BE2C (cell line): ENCODE measurements at places on chromosomes 1 and 21.
A peak's percentile ranks its signal among the peaks of the same experiment; 100 is the strongest.

DNA sequence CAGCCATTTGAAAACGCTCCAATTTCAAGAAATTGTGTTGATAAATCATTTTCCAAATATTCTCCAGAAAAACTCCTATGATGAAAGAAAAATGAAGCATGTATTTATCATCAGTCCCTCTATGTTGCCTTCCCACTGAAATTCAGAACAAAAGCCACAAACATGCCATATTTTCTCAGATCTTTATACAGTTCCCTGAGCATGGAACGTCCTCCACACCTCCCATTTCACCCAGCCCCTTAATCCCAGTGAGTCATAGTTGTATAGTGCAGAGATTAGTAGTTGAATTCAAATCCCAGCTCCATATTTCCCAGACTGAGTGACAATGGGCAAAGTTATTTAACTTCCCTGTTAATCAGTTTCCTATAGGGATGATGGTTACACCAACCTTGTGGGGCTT lies 20.6 kb upstream of the NPL start:
- no peak for DNase-seq

GRCh38 chr1:73065339-73066041 lies 783.2 kb upstream of the NEGR1 start:
- peak; percentile 7 for DNase-seq

DNA sequence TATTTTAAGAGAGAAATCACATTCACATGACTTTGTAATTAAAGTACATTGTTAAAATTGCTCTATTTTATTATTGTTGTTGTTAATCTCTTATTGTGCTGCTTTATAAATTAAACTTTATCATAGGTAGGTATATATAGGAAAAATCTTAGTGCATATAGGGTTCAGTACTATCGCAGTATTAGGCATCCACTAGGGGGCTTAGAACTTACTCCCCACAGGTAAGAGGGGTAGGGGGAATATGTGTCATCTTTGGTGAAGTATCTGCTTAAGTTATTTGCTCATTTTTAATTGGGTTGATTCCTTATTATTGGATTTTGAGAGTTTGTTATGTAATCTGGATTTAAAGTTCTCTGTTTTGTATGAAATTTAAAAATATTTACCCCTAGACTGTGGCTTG lies 385.2 kb downstream of the DUSP10 start:
- DNase-seq, result no peak

DNA sequence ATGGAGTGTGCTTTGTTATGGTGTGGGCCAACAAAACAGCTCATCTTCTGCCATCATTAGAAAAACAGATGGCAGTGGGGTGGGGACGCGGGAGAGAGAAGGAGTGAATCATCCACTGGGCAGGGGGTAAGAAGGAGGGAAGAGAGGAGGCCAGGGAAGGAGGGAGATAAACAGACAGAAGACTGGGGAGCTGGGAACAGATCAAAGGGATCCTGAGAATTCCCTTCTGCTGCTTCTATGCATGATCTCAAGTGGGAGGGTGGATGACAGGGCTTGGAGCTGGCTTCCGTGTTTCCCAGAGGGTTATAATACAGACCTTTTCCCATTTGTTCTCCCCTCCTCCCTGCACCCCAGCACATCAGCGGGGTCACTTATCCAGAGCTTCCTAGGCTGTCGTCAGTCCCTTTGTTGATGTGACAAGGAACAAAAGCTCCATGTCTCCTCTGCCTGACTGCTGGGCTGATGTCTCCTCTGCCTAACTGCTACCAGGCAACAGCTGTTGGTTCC lies 338.6 kb downstream of the PAPPA2 start:
- DNase-seq, result no peak

DNA sequence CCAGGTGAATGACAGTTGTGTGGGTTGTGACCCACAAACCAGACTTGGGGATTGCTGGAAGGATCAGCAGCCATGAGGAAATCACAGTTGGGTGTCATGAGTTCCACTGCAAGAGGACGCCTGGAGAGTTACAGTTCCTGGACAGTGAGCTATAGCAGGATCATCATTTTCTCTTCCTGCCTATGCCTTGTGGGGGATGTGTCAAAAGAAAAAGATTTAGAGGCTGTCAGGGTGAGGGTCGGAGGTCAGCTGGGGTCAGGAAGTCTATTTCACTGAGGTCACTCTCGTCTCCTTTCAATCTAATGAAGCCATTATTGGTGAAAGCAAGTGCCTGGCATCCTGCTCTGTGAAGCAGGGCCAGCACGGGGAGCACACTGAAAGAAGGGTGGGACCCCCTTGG lies 7.0 kb upstream of the LIN28A start:
- DNase-seq, result no peak

- no peak for DNase-seq
These were observed 61.0 kb downstream of the ZBTB18 start for GRCh38 chr1:244112041-244112440.

- no peak for DNase-seq
These were observed 16.4 kb upstream of the KIAA0040 start for GRCh38 chr1:175208773-175209492.

DNA sequence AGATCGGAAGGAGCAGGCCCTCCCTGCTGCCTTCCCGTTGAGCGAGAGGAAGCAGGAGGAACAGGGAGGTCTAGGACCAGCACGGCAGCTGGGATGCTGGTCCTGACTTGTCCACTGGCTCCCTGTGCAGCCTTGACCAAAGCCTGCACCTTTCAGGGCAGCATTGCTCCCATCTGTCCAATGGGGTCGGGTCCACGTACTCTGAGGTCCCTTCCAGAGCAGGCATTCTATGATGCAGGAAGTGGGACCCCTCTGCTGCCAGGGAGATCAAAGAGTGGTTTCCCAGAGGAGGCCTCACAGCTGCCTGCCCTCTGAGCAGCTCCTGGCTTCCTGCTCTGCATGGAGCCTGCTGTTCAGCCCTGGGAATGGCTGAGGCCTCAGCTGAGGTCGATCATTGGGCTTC lies 21.7 kb upstream of the ZNF362 start:
- no peak for DNase-seq

DNA sequence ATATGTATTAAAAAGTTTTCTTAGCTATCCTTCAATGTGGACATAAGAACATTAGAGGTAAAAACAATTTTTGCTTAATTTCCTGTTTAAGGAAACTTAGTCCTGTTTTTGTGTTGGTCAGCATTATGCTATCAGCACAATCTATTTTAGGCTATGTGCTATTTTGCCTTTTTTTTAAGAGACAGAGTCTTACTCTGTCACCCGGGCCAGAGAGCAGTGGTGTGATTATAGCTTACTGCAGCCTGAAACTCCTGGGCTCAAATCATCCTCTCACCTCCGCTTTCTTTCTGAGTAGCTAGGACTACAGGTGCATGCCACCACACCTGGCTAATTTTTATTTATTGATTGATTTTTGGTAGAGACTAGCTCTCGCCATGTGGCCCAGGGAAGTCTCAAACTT lies 199.1 kb upstream of the TMPRSS15 start:
- DNase-seq, result no peak

DNA sequence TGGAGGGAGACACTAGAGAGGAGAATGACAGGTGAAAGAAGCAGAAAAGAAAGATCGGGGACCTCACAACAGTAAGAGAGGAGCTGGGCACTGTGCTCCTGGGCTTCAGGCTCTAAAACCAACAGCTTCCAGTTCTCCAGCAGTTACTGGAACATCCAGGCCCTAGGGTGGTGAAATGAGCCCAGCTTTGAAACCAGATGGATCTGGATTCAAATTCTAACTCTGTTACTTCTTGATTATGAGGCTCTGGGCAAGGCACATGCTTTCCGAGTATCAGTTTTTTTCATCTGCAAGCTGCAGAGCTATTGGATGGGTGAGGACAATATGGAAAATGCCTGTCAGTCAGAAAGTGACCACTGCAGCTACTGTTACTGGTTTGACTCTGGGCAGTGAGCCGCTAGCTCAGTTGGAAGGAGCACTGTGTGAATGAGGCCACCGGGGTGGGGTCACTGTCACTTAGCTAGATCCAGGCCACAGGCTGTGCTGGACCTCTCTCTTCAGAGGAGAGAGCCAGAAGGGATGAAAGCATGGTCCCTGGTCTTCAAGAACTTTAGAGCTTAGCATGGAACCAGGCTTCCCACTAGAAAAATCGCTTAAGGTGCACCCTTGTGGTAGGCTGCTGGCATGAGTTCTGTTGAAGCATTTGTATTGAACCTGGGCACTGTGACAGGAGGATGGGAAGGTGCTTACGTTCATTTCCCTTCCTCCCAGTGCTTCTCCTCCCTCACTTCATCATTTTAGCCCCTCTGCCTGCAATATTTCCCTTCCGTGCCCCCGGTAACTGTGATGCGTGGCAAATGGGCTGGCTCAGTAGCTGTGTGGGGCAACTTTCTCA lies 12.2 kb downstream of the PLEKHO1 start:
- no peak for DNase-seq

DNA sequence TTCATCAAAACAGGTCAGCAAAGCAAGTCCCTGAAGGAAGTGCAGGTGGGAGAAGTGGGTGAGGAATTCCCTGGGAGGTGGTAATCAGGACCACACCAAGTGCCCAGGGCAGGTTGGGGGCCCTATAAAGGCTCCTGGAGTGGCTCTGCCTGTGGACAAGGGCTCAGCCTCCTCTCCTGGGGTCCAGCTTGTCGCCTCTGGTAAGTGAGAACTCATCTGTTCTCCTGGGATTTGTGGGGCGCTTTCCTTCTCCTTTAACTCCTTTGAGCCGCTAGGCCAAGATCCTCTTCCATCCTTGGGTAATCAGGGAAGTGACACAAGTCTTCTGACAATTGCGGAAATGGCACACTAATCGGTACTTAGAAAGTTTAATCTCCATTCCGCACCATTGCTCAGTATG lies at the start of gene SPRR4:
Gene SPRR4, plus strand, starts transcription at position 154 of the 400 bp plus-strand sequence. CDS start 1,243 bp downstream, outside the sequence.
- no peak for DNase-seq

DNA sequence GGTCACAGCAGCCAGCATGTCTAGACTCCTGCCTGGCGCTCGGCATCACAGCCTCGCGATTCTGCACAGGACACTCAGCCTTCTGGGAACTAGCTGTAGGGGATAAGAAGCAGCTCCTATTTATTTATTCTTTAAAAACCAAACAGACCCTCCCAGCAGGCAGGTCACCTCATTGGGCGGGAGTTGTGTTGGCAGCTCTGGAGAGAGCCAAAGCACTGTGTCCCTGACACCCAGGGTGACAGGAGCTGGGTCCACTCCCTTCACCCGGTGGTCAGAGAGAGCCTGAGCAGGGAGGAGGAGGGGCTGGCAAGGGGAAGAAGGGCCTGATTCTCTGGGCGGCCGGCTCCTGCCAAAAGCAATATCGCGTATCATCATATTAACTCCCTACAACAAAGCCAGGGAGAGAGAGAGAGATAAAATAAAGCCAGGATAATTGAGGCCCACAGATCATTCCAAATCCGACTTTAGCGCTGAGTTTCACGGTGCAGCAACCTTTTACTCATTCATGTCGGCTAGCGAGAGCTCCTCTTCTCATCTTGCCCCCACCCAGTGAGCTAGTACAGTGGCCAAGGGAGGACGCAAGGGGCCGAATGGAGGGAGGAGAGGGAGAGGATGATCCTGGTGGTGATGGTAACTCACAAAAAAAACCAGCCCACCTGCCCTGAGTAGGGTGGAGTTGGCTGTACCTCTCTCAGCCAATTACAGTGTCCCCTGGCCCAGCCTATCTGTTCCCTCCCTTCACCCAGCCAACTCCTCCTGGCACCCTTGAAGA lies 79.8 kb upstream of the IFFO2 start:
- DNase-seq, result no peak

- no peak for DNase-seq
These were observed 22.1 kb downstream of the RIPPLY3 start for GRCh38 chr21:37028570-37028969.

DNA sequence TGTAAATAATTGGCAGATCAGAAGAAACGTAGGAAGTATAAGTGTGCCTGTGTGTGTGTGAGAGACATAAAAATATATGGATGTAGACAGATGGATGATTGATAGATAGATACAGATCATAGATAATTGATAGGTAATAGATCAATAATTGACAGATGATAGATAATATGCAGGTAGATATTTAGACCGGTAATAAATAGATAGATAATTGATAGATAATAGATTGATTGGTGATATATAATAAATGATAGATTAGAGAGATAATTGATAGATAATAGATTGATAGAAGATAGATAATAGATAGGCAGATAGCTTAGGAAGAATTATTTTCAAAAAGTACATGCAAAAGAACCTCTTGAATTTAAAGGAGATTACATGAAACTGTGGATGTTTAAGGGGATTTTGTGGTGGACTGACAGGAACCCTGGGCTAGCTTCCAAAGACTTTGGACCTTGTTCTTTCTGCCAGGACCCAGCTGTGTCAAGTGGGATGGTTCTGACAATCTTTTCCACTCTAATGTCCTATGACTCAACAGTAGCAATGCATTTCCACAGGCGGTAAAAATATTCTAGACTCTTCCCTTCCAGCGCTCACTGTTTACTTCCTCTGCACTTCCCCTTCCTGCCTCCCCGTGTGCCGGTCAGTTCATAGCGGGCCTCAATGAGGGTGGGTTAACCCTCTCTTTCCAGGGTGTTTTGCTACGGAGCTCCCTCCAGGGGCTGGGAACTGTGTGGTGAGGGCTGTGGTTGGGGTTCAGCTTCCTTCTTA lies 39.4 kb downstream of the KCNJ15 start:
- DNase-seq, result no peak

GRCh38 chr1:242811092-242811840 lies 286.8 kb upstream of the PLD5 start:
- DNase-seq, result no peak

- no peak for DNase-seq
These were observed 347.9 kb downstream of the LTN1 start for GRCh38 chr21:28644762-28645161.

DNA sequence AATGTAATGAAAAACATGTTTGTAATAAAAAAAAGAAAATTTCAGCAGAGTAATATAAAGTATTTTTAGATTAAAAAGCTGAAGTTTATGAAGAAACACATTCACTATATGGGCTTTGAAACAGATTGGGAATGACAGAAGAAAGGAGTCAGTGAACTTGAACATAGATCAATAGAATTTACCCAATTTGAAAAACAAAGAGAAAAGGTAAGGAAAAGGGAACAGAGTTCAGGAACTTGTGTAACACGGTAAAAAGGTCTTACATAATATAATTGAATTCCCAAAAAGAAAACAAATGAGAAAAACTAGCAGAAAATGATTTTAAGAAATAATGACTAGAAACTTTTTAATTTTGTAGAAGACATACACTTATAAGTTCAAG lies 206.8 kb downstream of the KCNT2 start:
- DNase-seq, result no peak

DNA sequence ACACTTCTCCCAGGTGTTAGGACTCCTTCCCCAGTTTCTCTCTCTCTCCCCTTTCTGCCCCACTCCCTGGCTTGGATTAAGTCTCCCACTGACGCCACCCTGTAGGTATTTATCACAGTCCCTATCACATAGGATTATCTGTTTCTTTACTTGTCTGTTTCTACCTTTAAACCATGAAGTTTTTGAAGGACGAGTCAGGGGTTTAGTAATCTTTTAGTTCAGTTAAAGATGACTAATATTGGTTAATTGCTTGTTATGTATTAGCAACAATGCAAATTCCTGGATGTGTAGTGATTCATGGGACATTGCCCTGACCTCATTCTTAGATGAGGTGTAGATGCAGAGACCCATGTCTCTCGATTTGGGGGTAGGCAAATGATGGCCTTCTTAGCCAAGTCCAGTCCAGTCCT lies 6.4 kb downstream of the LAMC1 start:
- DNase-seq, result no peak

GRCh38 chr21:34344584-34344983 lies 19.2 kb upstream of the KCNE2 start:
- no peak for DNase-seq
